GM12878 (cell line): ENCODE measurements at places on chromosomes 5 and 9.

DNA sequence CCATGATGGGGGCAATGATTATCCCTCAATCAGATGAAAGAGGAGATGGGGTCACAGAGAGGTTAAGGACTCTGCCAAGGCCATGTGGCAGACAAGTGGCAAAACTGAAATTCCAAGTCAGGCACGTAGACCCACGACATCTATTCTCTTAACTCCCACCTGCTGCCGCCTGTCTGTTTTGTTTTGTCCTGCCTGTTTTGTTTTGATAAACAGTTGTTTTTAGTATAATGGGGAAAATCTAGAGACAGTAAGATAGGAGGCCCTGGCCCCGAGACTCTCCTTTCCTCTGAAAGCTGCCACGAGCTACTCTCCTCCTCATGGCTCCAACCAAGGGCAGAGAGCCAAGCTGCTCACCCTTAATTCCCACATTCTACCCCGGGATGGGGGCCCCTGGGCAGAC, 4.9 kb downstream of the FSTL4 start:
- no peak for DNase-seq

- no peak for DNase-seq
Observed at GRCh38 chr5:146762830-146763229, 115.7 kb downstream of the PPP2R2B start.

DNA sequence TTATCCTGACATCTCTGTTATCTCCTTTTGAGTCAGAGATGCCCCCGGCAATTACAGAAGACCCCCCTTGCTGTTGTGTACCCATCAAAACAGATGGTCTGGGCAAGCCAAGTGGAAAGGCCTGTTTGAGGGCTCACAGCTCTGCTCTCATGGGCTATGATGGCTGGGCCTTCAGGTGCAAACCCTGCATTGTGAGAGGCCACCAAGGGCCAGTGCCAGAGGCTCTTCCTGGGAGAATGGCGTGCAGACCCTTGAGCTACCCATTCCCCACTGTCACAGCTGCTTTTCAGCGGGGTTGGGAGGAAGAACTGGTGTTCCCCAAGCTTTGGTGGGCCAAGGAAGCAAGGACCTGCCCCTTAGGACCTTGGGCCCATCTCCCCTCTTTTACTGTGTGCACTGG, 174.7 kb upstream of the PPP1R26 start:
- no peak for DNase-seq

DNA sequence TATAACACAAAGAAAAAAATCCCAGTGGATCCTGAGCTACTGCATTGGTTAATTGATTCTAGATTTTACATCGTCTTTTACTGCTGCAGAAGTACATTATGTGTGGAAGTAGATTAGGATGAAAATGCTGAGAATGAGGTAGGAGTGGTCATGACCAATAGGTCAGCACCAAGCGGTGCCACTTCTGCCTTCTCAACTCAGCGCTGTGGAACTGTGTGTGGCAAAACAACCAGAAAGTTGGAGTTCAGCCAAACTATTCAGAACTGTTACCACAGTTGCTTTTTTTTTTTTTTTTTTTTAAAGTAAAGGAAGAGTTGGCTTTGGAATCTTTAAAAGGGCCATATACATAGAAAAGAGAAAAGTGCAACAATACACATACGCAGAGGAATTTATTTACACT, 24.2 kb downstream of the POU5F2 start:
- DNase-seq, result no peak

DNA sequence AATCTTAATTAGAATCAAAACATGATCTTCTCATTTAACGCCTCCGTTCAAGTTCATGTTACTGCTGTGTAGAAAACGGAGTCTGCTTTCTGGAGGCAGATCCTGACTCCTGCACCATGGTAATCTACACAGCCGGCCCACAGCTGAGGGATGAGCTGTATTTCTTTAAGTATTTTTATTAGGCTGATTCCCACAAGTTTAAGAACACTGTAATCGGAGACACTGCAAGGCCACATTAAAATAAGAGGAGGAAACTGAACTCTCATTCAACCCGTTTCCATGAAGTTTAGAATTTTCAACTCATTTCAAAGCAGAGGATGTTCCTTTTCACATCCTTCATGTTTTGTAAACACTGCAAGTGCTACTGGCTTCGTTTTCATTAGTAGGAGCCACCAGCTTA, 372.2 kb downstream of the NFIB start:
- no peak for DNase-seq

- DNase-seq, result no peak
Observed at GRCh38 chr5:156329171-156329611, 2.2 kb downstream of the SGCD start.

- DNase-seq, result no peak
Observed at GRCh38 chr5:61275841-61276240, 56.2 kb upstream of the ZSWIM6 start.

- no peak for DNase-seq
Observed at GRCh38 chr9:97473717-97474116, 27.7 kb upstream of the TMOD1 start.

DNA sequence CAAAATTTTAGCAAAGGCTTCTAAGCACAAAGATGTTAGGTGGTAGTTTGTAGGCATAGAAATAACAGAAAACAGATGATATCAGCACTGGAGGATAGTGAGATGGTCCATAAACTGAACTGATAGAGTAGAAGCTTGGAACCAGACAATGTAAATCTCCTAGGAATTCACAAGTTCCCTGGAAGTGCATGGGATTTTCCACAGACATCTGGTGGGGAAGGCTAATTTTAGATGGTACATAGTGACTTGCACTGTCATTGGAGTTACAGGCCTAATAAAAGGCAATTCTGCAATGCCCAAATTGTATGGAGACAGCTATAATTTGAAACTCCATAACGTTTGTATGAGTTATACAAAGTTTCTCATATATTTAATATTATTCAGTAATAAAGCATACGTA, 653.0 kb upstream of the MEF2C start:
- no peak for DNase-seq

- DNase-seq, result no peak
Observed at GRCh38 chr5:139823757-139824355, 28.2 kb downstream of the PSD2 start.

GRCh38 chr5:156031181-156031580, 295.8 kb upstream of the SGCD start:
- DNase-seq, result no peak

DNA sequence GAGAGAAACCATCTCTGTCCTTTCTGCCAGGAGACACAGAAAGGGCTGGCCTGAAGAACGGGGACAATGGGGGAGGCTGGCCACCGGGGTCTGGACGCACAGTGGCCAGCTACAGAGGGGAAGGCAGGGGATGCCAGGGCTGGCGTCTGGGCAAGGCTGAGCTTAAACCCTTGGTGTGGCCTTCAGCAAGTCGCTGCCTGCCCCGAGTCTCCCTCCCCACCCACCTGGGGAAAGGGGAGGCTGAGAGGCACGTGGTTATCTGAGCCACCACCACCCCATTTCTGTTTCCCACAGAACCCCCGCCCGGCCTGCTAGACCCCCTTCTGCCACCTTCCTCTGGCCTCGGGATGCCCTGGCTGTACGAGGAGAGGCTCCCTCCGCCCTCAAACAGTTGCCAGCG, 115.3 kb downstream of the VAV2 start:
- DNase-seq, result no peak

- DNase-seq, result no peak
Observed at GRCh38 chr9:31730398-31730797, 654.0 kb upstream of the ACO1 start.

DNA sequence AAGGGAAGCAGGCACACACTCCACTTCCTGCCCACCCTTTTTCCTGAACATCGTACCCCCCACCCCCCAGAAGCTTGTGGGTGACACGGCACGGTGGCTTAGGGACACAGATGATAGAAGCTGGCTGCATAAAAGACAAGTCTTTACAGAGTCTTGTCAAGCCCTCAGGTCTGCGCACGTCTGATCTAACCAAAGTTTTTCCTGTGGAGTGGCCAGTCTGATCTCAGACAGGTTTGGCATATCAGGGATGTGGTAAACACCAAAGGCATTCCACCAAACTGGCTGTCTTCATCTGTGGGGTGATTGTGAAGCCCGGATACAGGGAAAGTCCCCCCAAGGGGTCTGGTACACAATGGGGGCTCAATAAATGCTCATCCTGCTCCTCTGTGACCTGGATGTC, 50.0 kb downstream of the CRB2 start:
- DNase-seq, result no peak

- DNase-seq, result peak; percentile 84
Observed at GRCh38 chr9:122912964-122913673, at the start of gene ZBTB6. Gene ZBTB6 (minus strand): TSS chr9:122913323. CDS start chr9:122912072, 1,251 bp downstream.

GRCh38 chr5:179382486-179382885, 37.2 kb upstream of the ADAMTS2 start:
- no peak for DNase-seq

DNA sequence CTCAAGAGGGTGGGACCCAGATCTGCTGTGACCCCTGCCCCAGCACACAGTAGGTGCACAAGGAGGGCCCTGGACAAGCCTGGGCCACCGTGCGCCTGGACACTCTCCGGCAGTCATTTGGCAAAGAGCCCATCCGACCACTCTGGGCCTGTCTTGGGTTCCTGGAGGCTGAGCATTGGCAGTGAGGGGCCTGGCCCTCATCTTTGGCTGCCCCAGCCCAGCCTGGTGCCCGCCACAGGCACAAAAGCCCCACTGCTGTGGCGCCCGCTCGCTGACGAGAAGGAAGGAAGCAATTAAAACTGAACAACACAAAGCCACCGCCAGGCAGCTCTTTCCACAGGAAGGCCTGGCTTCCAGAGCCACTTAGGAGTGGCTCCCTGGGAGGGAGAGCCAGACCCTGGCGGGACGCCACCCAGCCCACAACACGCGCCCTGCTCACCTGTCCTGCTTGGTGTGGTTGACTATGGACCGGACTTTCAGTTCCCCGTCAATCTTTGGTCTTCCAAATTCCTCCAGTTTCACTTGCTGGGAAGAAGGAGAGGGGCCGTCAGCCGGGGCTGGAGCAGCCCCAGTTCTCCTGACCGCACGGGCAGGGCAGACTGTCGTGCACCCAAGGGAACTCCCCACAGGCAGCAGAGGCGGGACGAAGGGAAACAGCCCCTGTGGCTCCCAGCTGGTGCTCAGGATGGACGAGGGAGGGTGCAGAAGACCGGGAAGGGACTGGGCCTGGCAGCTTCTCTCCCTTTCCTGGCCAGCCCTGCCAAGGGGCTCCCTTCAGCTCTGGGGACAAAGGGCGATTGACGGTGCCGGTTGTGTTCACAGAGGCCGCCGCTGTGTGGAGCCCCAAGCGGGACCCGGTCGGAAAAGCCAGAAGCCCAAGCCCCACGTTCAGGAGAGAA, 50.9 kb upstream of the SARDH start:
- DNase-seq, result no peak

DNA sequence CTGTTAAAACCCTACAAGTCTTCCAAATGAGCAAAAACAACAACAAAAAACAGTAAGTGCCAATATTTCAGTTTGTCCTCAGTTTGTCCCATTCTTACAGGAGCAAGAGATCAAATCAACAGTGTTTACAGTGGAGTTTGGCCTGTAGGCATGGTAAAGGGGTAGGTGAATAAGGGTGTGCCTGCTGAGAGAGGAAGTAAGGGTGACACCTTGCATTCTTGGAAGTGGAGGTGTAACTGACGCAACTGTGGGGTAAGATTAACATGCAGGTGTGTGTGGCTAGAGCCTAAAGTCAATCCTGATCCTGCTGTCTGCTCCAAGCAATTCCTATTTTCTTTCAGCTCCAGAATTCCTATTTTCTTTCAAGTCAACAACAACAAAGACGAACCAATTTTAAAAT, 43.4 kb downstream of the PFDN1 start:
- DNase-seq, result no peak

GRCh38 chr9:94895668-94896067, 169.2 kb downstream of the AOPEP start:
- DNase-seq, result no peak

GRCh38 chr9:87787735-87788134, 61.8 kb downstream of the CTSL start:
- no peak for DNase-seq

DNA sequence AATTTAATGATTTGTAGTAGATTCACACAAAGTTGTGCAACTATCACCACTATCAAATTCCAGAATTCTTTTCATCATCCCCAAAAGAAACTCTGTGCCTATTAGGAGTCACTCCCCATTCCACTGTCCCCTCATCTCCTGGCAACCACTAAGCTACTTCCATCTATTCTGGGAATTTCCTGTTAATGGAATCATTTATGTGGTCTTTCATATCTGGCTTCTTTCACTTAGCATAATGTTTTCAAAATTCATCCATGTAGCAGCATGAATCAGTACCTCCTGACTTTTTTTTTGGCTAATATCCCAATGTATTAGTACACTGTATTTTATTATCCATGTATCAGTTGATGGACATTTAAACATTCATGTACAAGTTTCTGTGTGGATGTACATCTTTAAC, 157.6 kb downstream of the TTC39B start:
- DNase-seq, result no peak

- no peak for DNase-seq
Observed at GRCh38 chr9:104536756-104537155, at the start of gene OR13C3. Gene OR13C3 (minus strand): TSS chr9:104536856. CDS start chr9:104536723, 133 bp downstream.

- no peak for DNase-seq
Observed at GRCh38 chr5:51621156-51621555, 237.9 kb downstream of the ISL1 start.

DNA sequence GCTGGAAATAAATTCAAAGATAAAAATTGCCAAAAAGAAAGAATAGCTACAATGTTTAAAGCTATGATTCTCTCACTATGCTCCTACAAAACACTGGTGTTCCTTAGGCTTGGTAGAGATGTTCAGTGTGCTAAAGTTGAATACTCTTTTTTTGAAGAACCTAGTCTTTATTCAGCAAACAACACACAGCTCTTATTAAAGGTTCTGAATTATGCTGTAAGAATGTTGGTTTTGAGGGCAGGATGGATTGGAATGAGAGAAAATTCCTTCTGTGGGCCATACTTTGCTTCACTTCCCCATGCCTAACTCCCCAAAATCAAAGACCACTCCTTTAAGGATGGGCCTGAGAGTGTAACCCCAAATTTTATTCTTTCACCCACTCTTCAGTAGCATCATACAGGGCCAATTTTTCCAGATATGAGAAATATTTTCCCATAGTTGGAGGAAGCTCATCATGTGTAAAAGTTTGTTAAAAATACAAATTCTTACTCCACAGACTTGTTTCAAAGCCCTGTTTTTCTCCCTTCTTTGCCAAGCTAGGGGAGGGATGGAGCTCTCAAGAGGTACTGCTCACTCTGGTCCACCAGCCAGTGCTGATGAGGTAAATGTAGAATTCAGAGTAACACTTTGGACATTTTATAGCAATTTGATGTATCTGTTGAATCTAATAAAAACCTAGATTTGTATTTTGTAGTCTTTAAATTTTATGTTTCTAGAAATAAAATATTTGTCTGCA, 99.3 kb downstream of the GDNF start:
- no peak for DNase-seq

DNA sequence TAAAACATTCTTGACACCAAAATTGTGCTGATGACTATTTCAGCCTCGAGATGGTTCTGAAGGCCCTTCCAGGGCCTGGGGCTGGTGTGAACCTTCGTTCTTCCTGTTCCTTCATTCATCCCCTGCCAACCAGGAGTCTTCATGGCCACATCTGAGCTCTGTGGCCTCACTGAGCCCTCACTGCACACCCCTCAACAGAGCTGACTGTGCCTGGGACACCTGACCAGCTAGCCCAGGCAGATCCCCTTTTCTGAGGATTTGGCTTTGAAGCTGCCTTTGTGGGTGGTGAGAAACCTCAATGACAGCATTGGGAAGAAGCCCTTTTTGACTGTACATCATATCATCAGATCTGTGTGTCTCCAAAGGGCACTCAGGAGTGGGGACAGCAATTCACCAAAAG, 13.8 kb downstream of the AK8 start:
- no peak for DNase-seq

GRCh38 chr9:1907465-1907864, 107.7 kb upstream of the SMARCA2 start:
- DNase-seq, result no peak
